Retina (tissue), 1 donor: ENCODE measurements at places on chromosomes 2 and 18.

DNA sequence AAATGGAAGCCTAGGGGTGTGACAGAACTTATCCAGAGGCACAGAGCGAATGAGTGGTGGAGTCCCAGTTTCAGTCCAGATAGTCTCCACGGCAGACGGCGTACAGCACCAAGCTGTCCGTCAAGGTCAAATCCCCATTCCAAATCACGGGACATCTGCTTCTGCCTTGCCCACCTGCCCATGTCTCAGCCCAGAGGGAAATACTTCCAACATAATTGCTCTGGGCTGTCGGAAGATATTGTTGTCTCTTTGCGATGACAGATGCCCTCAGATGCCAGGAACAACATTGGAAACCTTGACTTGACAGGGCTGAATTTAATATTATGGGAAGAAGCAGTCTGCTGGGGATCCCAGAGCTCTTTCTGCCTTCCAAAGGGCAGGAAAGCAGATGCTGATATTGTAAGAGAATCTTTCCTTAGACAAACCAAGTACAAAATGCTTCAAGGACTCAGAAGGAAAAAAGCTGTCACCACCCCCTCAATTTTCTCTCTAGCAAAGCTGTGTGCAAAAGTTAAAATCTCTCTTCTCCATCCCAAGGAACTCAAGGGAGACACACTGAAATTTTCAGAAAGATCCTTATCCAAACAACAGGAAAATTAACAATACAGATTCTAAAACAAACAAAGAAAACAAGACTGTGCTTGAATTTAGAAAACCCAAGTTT is 364.0 kb downstream of the LRATD1 start:
- DNase-seq, result peak; percentile 43

GRCh38 chr2:241924069-241924908 is 54.8 kb downstream of the RTP5 start:
- no peak for DNase-seq

- no peak for DNase-seq
Observed at GRCh38 chr2:48738806-48739205, 16.7 kb downstream of the LHCGR start.

DNA sequence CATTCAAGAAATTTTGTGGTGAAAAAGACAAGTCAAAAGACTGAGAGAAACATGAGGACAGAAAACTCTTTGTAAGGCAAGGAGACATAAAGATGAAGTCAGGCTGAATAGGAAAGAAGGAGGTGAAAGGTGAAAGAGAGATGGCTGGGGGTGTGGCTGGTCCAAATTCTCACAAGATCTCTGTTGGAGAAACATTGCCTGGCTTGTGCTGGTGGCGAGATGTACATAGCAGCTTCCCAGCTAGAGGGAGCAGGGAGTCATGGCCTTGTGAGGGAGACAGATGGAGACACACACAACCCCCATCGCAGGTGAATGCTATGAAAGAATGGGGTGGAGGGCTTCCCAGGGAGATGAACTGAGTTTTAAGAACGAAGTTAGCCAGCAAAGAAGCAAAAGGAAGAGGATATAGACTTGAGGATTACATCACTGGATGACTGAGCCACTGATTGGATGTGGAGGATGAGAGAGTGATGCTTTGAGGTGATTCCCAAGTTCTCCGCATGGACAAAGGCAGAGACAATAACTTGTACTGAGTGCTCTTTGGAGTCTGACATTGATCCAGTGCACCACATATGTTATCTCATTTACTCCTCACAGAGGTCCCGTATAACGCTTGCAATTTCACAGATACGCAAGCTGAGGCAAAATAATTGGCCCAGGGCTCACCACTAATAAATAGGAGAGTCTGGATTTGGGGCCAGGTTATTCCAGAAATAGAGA is 3.7 kb upstream of the EMX1 start:
- no peak for DNase-seq

DNA sequence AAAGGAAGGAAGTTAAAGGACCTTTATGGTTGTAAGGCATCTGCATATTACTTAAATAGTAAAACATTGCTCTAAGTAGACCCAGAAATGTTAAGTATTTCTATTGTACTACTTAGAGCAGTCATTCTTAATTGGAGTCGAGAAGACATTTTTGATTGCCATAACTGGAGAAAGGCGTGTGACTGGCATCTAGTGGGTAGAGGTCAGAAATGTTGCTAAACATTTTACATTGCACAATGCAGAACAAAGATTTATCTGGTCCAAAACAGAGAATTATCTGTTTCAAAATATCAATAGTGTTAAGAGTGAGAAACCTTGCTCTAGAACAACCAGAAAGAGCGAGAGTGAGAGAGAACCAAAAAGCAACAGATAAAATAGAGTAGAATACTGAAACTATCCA is 23.3 kb upstream of the ROCK1 start:
- no peak for DNase-seq

DNA sequence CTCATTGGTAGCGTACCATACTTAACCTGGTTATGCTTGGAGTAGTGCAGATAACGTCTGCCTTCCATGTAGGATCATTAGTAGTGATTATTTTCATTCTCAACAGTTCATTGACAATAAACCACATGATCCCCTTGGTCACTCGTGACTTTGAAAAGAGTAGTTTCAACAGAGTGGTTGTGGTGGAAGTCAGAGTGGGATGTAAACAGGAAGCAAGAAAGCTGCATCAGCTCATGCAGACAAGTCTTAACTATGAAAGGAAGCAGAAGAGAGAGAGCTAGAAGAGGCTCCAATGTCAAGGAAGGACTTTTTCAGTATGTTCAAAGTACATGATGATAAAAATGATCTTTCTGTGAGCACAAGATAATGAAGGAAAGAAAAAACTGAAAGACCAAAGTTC is 287.4 kb downstream of the MBD2 start:
- no peak for DNase-seq

DNA sequence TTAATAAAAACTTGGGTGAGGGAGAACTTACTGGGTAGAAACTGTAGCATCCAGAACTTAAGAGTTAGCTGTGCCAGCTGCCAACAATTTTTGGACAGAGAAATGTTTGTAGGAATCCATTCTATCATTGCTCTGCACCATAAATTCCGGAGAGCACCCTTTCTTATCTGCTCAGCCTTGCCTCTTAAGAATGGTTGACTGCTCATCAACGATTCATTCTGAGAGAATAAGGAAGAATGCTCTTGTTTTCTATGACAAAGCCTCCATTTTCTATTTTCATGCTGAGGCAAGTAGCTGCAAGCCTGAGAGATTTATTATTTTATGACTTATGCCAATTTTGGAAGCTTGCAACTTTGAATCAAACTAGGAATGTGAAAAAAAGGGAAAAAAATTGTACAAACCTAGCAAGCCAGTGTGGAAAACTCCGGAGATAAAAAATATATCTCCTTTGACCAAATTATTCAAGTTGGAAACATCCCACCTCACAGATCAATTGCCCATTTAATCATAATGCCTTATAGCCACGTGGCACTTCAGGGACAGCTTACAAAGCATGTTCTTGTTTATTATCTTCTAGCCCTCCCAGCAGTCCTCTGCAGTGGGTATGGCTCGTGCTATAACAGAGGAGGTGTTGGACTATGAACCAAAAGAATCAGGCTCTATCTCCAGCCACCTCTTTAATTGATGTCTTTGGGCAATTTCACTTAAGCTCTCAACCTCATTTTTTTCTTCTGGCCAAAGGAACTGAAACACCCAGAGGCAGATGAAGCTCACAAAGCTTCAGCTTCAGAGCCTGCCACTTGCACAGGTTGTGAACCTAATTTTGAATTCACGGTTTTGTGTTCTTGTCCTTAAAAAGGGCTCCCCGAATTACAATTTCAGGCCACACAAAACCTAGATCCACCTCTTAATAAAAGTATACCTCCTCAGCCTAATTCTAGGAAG is 40.9 kb upstream of the ATL2 start:
- no peak for DNase-seq
